ENCODE measurements at places on chromosomes 1 and 21.

GRCh38 chr21:15437883-15438282 is 291.9 kb upstream of the USP25 start:
- no peak for DNase-seq

- DNase-seq = no peak
These were observed 194.5 kb upstream of the PLD5 start for GRCh38 chr1:242718967-242719366.

GRCh38 chr1:162381941-162382750 is 618 bp downstream of the C1orf226 start:
- no peak for DNase-seq

DNA sequence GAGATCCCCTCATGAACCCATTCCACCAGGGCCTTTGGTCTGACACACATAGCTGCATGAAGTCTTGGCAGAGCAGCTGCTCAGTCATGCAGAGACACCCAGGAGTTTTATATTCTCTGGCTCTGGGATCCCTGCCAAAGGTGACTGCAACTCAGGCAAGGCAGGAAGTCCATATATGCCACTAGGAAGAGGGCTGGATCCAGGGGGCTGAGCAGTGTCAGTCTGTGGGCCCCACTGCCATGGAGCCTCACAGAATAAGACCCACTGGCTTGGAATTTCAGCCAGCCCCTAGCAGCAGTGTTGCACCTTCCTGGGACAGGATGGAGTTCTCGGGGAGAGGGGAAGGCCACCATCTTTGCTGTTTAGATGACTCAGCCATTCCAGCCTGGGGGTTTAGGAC is 199.7 kb downstream of the TBX15 start:
- DNase-seq = no peak

DNA sequence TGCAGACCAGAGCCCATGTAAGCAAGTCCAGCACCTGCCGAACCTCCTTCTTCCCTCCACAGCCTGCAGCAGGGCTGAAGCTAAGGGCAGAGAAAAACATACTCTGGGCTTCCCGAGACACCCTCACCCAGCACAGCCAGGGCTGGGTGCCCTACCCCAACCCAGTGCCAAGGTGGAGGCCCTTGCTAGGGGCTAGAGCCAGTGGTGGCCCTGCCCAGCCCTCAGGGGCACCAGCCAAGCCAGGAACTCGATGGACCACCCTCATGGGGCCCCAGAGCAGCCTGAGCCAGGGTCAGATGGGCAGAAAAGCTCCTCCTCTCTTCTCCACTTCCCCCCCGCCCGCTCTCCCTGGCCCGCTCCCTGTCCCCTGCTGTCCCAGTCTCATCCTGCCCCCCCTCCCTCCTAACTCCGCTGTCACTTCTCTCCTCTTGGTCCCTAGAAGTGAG is 15.9 kb downstream of the TNFRSF25 start:
- DNase-seq = no peak
